ENCODE measurements at places on chromosomes 7 and 10. TPM values are rescaled to one million over a fixed set of nuclear protein-coding genes. Genes with fewer than 3 reads are reported as not detected.

- no peak for DNase-seq
Observed at GRCh38 chr7:25759748-25760147, 392.2 kb upstream of the NFE2L3 start.

CHN2 gene
- 3.6 TPM for total RNA-seq

DNA sequence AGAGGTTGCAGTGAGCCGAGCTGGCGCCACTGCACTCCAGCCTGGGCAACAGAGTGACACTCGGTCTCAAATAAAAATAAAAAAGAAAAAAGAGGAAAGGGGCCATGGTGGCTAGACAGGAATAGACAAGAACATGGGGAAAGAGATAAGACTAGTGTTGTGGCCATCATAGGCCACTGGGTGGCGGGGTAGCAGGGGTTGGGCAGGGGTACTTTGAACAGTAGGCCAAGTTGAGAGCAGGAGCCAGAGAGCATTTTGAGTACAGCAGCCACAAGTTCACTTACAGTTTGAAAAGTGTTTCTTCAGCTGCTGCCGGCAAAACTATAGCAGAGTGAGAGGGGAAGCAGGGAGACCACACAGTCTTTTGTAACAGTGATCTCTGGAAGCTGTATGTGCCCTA lies 656.0 kb downstream of the CNTNAP2 start:
- peak; percentile 6 for DNase-seq

DNA sequence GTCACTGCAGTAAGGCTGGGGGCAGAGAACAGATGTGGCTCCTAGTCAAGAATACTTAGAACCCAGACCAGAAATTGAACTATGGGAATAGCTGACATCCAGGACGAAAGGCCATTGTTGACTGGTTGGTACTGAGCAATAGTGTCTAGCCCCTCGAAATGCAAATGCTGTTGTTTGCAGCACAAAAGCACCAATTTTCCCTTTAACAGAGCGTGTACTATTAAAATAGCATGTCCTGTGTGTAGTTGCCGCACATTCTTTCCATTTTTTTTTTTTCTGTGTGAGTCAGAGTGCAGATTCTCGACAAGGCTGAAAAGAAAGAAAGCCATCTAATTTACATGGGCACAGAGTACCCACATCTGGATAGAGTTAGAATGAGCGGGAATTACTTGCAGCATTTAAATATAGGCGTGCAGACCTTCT lies 302.4 kb downstream of the PTEN start:
- DNase-seq: no peak

DNA sequence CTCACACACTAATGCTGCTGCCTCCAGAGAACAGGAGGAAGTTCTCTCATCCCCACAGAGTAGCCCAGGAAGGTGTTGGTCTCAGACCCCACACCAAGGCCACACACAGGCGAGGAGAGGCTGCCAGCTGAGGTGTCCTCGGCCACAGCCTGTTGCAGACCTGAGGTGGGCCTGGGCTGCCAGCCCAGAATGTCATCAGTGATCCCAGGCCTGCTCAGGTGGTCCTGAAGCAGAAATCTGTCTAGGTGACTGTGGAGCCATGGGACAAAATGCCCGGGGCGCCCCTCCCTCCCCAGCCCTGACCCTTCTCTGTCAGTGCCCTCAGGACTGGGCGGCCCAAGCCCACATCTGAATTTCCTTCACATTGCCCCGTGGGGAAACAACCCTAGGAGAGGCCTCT lies 43.5 kb upstream of the LRRC4 start:
- no peak for DNase-seq

DNA sequence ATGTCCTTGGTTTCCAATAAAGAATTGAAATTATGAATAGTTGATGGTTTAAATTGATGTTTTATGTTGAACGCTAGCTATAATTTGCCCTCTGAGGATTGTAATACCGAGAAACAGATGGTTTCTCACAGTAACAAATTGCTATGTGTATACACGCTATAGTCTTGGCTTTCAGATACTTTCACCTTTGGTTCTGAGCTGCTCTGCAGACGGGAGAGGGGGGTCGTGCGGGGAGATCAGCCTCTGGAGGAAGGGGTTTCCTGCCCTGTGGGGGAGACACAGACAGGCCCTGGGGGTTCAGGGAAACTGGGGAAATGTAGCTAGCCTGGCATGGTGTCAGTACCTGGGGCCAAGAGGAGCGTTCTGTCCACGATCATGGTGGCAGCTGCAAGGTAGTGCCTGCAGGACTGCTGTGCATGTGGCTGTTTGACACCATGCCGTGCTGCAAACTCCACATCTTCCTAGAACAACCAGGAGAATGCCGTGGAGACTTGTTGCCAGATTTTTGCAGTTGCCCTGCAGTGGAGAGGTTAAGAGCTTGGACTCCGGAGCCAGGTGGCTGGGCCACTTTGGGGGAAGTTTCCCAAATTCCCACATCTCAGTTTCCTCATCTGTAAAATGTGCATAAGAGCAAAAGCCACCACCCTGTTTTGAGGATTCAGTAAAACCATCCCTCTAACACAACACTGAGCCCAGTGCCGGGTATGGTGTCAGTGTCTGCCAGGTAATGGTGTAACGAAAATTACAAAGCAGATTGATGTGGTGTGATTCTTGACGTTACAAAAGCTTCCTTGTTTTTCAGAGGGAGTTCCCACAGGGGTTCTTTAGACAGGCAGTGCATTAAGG lies 167.9 kb downstream of the CUX1 start:
- DNase-seq: no peak

EBLN1 gene
- total RNA-seq: not detected

OR6V1 gene
- not detected for total RNA-seq

TUBAL3 gene
- 1.6 TPM for total RNA-seq

PHKG1 gene
- not detected for total RNA-seq

NPSR1 gene
- total RNA-seq: not detected

DNA sequence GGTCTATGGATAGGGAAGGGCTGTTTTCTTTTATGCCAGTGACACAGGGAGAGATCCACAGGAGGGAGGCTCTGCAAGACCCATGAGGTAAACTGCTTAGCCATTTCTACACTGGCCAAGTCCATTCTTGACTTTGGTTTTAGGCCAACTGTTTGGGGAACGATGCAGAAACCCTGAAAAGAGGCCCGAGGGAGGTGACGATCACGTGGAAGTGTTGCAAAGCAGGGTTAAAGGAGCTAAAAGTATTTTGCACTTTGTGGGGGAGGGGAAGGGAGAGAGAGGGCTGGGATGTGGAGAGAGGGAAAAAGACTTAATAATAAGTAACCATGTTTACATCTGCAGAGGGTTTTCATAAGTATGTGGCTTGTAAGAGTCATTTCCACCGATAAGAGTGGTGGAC lies 239.7 kb downstream of the EMX2 start:
- DNase-seq: no peak

DNA sequence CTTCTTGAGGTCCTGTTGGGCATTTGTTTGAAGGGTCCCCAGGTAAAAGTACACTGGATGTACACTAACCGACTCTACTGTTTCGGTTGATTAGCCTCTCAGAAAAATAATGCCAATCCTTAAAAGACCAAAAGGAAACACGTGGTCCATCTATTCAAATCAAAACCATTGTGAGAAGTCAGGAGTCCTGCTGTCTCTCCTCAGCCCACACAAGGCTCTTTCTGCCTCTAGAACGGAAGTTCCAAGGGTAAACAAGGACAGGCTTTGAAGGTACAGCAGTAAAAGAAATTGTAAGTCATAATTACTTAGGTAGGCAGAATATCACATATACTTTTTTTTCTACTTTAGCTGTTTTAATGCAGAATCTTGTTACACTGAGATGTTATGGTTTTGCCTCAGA lies 71.7 kb upstream of the TPK1 start:
- no peak for DNase-seq

- no peak for DNase-seq
Observed at GRCh38 chr10:49161411-49161997, 26.7 kb downstream of the TMEM273 start.

CPXM2 gene
- not detected for total RNA-seq

Measured in NCI-H460 (cell line).